ENCODE measurements at places on chromosomes 3 and 15.

GRCh38 chr3:45571969-45572368, 22.6 kb upstream of the LIMD1 start:
- no peak for DNase-seq

DNA sequence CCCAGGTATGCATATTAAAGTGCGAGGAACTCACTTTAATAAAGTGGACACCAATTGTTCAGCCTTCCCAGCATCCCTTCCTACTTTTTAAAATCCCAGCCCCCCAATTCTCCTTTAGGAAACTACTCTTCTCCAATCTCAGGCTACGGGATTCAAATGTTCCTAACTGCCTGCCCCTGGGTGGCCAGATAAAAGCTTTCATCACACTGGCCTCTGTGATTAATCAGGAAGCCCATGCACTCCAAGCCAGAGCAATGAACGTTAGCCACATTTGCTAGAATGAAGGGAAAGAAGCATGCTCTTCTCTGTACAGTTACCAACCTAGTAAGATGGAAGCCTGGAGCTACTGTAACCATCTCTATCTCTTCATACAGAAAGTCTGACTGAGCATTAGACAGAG, 250.3 kb upstream of the UBE2E2 start:
- no peak for DNase-seq

DNA sequence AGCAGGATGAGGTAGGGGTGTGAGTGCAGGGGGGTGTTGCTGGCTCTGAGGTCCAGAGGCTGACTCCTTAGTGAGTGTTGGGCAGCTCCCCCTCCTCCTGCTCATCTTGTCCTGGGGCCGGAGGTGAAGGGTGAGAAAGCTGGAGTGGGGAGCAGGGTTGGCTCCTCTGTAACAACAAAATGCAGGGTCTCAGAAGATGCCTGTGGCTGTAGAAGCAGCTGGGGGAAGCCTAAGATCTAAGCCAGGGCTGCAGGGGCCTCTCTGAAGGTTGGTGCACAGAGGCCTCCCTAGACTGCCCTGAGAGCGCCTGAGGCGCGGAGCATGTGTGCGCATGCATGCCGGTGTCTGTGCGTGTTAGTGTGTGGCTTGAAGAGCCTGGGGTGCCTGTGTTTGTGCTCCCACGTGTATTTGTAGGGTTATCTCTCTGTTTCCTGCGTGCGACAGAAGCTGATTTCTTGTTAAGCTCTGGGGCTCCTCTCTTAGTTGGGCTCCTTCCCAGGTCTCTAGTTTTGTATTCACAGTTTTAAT, 5.3 kb upstream of the HDAC11 start:
- DNase-seq: no peak

DNA sequence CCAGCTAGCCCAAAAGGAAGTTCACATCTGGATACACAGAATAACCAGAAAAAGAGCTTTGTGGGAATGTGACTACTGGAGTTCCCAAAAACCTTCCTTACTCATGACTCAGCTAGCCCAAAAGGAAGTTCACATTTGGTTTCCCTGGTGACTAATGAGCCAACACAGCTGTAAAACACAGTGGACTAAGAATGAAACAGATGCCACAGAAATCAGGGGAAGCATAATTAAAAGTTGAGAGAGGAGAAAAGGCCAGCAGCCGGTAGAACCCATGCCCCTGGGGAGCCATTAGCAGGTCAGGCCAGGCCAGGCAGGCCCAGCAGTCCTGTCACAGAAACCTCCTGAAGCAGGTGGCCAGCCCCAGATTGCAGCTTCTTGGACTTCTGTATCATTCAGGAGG, 130.3 kb downstream of the GHSR start:
- no peak for DNase-seq

DNA sequence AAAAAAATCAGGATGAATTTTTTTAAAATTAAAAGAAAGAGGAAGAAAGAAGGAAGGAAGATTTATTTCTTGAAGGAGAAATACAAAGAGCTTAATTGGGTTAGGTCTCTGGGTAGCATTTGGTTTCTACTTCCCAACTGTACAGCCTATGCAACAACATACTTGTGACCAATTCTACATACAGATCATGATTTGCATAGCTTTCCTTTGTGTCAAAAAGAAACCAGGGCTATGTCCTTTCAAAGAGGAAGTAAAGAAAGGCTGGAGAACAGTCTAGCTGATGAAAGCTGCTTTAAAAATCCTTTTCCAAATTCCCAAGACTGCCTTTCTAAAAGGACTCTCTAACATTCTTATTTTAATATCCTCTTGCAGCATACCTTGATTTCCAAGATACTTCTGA, 6.1 kb upstream of the HGD start:
- no peak for DNase-seq

- DNase-seq: no peak
Measured at GRCh38 chr3:127639173-127640041, 10.4 kb downstream of the PODXL2 start.

- DNase-seq: no peak
Measured at GRCh38 chr15:44595656-44596510, 58.9 kb downstream of the EIF3J start.

- DNase-seq: no peak
Measured at GRCh38 chr3:40853474-40853873, 328.7 kb downstream of the ZNF621 start.

DNA sequence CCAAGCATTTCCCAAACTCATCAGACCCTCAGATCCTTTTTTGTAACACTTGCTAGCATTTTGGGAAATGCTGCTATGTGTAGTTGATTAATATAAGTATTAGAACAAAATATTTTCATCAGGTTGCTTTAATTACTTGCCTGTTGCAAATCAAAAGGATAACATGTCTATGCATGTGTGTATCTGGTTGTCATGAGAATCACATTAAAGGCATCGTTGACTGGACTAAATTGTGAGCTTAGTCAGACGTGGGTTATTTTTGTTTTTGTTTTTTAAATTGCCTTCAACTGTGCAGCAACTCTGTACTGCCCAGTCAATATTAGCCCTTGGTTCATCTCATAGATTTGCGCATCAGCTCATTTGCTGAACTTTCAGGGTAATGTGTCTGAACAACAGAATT, 81.6 kb downstream of the SLMAP start:
- no peak for DNase-seq

Data from CD4-positive, alpha-beta T cell treated with Interleukin-15 for 1 hour (primary cell).